ENCODE measurements at places on chromosomes 4 and X.

DNA sequence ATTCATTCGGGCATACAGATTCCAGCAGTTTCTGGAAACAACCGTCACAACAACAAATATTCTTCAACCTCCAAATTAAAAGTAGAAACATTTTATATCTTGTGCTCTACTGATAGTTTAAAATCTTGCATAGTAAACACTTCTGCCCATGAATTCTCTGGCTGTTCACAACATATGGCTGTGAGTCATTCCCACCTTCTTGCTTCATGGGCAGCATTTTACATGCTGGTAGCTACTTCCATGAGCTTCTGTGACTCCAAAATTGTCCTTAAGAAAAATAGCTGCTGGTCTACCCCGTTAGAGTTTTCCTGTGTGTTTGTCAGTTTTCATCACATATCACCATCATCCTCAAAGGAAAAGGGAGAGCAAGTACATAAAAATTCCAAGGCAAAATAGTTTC lies 22.7 kb downstream of the PNPLA4 start:
- H3K4me3 ChIP-seq, result no peak overlapping the region
- DNase-seq, result no peak
- H3K4me1 ChIP-seq, result no peaks in the 10 kb centered on the region
- no peaks in the 10 kb centered on the region for H3K36me3 ChIP-seq
- no peaks in the 10 kb centered on the region for H3K27me3 ChIP-seq

GRCh38 chr4:140726776-140727500 lies 29.2 kb downstream of the TBC1D9 start:
- no peak for DNase-seq
- H3K27ac ChIP-seq, result no peak overlapping the region
- H3K4me1 ChIP-seq, result no peaks in the 10 kb centered on the region
- H3K27me3 ChIP-seq, result no peaks in the 10 kb centered on the region
- no peak overlapping the region for H3K4me3 ChIP-seq

GRCh38 chr4:83381173-83381572 lies 46.5 kb upstream of the HPSE start:
- no peak overlapping the region for H3K4me3 ChIP-seq
- H3K27me3 ChIP-seq, result no peaks in the 10 kb centered on the region
- H3K4me1 ChIP-seq, result no peaks in the 10 kb centered on the region
- H3K27ac ChIP-seq, result no peak overlapping the region

DNA sequence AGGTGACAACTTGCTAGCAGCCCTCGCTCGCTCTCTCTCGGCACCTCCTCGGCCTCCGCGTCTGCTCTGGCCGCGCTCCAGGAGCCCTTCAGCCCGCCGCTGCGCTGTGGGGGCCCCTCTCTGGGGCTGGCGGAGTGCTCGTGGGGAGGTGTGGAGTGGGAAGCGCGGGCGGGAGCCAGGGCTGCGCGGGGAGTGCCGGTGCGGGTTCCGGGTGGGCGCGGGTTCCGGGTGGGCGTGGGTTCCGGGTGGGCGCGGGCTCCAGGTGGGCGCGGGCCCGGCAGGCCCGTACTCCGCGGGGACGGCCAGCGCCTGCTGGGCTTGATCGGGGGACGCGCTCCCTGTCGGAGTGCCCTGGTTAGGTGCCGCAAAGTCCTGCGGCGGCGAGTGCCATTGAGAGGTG lies 384.3 kb downstream of the GPM6A start:
- H3K27ac ChIP-seq, result no peak overlapping the region
- H3K27me3 ChIP-seq, result no peaks in the 10 kb centered on the region
- H3K4me3 ChIP-seq, result no peak overlapping the region
- no peaks in the 10 kb centered on the region for H3K36me3 ChIP-seq
- H3K4me1 ChIP-seq, result no peaks in the 10 kb centered on the region
- DNase-seq, result no peak

DNA sequence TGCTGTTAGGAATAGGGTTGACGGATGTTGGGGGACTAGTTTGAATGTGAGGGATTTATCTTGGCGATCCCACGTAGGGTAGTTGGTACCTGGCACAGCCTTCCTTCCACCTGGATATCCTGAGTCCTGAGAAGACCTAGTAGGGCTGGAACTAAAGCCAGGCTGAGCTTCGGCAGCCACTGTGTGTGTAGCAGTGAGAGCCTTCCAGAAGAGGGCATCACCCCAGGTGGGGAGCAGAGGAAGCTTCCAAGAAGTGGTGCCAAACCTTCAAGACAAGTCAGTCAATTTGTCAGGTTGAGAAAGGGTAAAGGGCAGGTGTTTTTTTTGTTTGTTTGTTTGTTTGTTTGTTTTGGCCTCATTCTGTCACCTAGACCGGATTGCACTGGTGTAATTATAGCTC lies 1.2 kb upstream of the FGFBP2 start:
- H3K27me3 ChIP-seq, result no peaks in the 10 kb centered on the region
- H3K4me1 ChIP-seq, result no peaks in the 10 kb centered on the region
- no peak overlapping the region for H3K27ac ChIP-seq
- no peak for DNase-seq
- H3K36me3 ChIP-seq, result no peaks in the 10 kb centered on the region

DNA sequence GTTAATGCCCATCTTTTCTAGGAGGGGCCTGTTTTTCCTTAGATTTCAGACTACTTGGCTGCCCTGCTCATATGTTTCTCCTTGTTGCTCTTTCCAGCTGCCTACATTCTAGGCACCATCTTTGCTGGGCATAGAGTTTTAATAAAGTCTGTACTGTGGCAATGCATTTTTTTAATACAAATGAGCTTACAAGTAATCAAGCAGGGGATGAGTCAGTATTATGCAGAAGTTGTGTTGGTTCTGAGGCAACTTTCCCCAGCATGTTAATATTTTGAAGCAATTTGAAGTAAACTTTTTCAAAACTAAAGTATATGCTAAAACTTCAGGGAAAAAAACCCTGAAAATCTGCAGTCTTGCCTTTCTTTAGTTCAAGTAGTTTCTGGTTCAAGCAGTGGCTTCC lies 372.0 kb upstream of the GATB start:
- H3K4me1 ChIP-seq, result no peaks in the 10 kb centered on the region
- H3K36me3 ChIP-seq, result no peaks in the 10 kb centered on the region
- no peak overlapping the region for H3K4me3 ChIP-seq
- DNase-seq, result no peak
- no peaks in the 10 kb centered on the region for H3K27me3 ChIP-seq

DNA sequence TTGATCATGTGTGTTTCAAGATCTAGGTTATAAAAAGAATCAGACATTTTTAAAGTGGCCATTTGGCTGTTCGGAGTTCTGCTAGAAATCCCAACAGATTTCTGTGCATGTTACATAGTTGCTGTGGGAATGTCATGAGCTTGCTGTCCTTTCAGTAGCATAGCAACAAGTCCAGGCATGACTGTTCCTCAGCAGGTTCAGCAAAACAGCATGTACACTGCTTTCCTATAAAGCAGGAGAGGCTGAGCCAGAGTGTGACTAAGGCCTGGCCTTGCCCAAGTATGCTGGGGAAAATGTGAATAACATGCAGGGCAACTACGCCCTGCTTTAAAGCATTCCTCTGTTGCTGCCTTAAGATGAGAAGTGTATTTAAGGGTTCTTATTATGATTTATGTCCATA lies 217.1 kb upstream of the SMIM31 start:
- DNase-seq, result no peak
- H3K4me1 ChIP-seq, result peaks cover 7% of the 10 kb centered on the region
- H3K27me3 ChIP-seq, result no peaks in the 10 kb centered on the region
- no peak overlapping the region for H3K27ac ChIP-seq
- H3K4me3 ChIP-seq, result no peak overlapping the region
- H3K36me3 ChIP-seq, result no peaks in the 10 kb centered on the region

DNA sequence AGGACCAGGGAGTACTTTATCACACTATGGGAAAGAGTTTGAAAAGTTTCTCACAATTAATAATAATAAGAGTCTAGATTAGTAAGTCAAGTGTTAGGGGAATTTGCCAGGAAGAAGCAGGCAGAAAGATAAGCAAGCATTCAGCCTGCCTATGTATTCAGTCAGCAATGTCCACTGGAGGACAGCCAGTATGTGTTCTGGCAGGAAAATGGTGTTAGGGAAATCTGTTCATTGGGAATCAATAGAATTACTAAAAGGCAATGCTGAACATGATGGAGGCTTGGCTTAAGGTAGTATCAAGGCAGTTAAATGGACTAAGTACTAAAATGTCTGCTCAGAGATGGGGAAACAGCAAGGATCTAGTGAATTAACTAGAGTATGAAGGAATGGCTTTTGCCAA lies 221.2 kb downstream of the PPP4R3C start:
- H3K36me3 ChIP-seq, result no peaks in the 10 kb centered on the region
- DNase-seq, result no peak
- no peak overlapping the region for H3K4me3 ChIP-seq
- H3K27me3 ChIP-seq, result no peaks in the 10 kb centered on the region

GRCh38 chrX:16836371-16836770 lies 33.8 kb downstream of the RBBP7 start:
- H3K27me3 ChIP-seq, result no peaks in the 10 kb centered on the region
- peak; percentile 52 for DNase-seq
- no peaks in the 10 kb centered on the region for H3K36me3 ChIP-seq
- H3K4me1 ChIP-seq, result peaks cover 36% of the 10 kb centered on the region
- no peak overlapping the region for H3K27ac ChIP-seq

DNA sequence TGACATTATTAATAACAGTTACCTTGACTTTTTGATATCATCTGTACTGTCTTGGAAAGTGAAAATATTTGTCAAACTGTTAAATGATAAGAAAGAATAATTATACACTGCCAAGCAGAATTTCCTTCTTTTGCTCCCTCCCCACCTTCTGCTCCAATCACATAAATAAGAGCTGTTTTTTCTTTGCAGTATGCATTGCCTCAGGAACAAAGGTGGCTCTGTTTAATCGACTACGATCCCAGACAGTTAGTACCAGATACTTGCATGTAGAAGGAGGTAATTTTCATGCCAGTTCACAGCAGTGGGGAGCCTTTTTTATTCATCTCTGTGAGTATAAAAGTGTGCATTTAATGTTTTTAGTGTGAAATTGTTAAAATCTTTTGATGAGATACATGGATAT lies 66.1 kb downstream of the CCKAR start:
- H3K4me3 ChIP-seq, result no peak overlapping the region
- H3K27me3 ChIP-seq, result no peaks in the 10 kb centered on the region
- H3K27ac ChIP-seq, result no peak overlapping the region
- DNase-seq, result no peak
- H3K36me3 ChIP-seq, result peaks cover 36% of the 10 kb centered on the region

DNA sequence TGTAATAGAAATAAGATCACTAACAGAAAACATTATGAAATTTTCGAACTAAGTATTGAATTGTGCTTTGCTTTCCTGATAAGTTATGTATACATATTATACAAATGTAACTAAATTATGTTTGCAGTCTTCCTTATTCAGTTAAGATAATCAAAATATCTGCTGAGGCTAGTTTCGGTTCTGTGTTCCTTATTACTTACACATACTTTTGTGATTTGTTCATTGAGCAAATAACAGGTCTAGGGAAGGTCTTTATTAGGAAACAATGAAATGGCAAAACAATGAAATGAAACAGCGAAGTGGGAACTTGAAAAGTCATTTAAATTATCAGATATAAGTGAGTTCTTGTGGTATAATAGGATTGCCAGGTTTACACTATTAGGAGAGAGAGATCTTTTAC lies 352.4 kb downstream of the GRIA2 start:
- DNase-seq, result no peak
- no peaks in the 10 kb centered on the region for H3K36me3 ChIP-seq
- no peaks in the 10 kb centered on the region for H3K27me3 ChIP-seq
- H3K27ac ChIP-seq, result no peak overlapping the region
- H3K4me3 ChIP-seq, result no peak overlapping the region

DNA sequence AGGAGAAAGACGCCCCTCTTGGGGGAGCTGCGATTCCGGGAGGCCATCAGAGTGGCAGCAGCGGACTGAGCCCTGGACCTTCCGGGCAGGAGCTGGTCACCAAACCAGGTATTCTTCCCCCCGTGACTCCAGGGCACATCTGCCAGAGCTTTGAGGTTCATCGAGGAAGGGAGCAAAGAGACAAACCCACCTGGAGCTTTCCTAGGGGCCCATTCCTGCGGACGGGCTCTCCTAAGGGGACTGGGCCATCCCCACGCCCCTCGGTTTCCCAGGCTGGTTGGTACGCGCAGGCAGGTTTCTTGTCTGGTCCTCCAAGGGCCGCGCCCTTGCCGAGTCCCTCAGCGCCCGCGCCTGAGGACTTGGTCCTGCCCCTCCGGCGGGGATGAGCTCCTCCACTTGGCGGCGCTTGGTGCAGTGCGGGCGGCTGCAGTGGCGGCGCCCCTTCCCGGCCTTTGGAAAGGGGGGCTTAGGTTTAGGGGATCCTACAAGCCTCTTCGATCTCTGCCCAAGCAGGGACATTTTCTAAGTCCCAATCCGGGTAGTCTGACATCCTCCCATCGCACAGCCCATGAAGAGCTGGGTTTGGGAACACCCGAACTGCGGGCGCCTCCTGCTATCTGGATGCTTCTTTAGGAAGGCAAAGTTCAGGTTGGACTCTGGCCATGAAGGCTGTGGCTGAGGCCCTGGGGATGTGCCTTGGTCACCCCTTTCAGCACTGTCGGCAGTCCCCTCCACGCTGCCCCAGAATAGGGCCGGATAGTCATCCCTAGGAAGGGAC lies 538 bp downstream of the STBD1 start:
- peaks cover 20% of the 10 kb centered on the region for H3K27me3 ChIP-seq
- peak overlapping the region; percentile 76 for H3K4me3 ChIP-seq
- peak; percentile 84 for DNase-seq
- H3K36me3 ChIP-seq, result no peaks in the 10 kb centered on the region

- no peaks in the 10 kb centered on the region for H3K27me3 ChIP-seq
- no peaks in the 10 kb centered on the region for H3K4me1 ChIP-seq
- DNase-seq, result no peak
- no peak overlapping the region for H3K4me3 ChIP-seq
- H3K36me3 ChIP-seq, result peaks cover 5% of the 10 kb centered on the region
- no peak overlapping the region for H3K27ac ChIP-seq
Observed at GRCh38 chr4:8090312-8090711, 68.3 kb downstream of the ABLIM2 start.

GRCh38 chrX:97200454-97200853 lies 316.7 kb downstream of the RPA4 start:
- no peak overlapping the region for H3K4me3 ChIP-seq
- H3K4me1 ChIP-seq, result peaks cover 5% of the 10 kb centered on the region
- no peak overlapping the region for H3K27ac ChIP-seq
- H3K36me3 ChIP-seq, result no peaks in the 10 kb centered on the region

DNA sequence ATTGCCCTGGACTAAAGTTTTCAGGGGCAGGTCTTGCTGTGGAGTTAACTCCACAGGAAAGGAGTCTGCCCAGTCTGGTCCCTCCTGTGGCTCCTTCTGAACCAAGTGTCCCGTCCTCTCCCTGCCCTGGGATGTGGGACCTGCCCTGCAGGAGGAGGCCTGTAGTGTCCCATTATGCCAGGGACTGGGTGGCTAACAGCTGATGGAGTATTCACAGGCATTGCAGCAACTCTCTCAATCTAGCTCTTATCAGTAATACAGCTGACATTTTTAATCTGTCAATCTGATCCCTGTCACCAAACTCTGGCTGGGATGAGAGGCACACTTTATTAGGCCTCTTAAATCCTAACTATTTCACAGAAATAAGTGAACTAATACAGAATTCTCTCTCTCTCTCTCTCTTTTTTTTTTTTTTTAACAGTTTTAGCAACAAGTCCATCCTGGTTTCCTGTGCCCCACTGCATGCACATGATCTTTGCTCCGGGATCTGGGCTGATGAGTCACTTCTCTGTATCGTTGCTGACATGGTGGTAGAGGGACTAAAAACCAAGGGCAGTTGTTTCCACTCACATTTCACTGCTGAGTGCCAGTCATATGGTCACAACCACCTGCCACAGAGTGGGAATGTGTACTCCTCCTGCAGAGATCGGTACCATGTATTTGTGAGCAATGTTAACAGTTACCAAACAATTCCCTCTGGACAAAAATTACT lies 39.1 kb downstream of the HAND2 start:
- peaks cover 39% of the 10 kb centered on the region for H3K27me3 ChIP-seq
- no peak overlapping the region for H3K27ac ChIP-seq
- H3K4me1 ChIP-seq, result peaks cover 5% of the 10 kb centered on the region
- no peak for DNase-seq
